ENCODE measurements at places on chromosomes 16 and 17.

- no peak for DNase-seq
Observed at GRCh38 chr17:35315283-35315682, 58.1 kb downstream of the SLFN11 start.

- DNase-seq, result no peak
Observed at GRCh38 chr16:87166321-87166720, 150.9 kb downstream of the C16orf95 start.

DNA sequence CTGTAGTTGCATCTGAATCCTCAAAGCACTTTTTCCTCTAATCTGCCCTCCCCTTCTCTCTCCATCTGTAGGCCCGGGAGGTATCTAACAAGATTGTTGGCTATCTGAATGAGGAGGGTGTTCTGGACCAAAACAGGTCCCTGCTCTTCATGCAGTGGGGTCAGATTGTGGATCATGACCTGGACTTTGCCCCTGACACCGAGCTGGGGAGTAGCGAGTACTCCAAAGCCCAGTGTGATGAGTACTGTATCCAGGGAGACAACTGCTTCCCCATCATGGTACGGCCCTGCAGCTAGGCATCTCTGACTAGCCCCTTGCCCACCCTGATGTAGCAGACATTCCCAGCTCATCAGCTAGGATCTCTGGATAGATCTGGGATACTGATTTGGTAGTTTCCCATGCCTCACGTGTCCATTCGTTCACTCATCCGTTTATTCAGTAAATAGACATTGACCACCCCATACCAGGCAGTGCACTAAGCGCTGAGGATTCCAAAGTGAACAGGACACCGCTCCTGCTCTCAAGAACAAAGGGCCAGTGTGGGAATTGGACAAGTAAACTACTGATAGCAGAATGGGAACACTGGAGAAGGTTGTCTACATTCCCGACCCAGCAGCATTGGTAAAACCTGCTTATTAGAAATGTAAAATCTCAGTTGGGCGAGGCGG, 12.1 kb downstream of the LPO start:
- DNase-seq, result no peak

GRCh38 chr16:50665128-50665878, 15.8 kb downstream of the SNX20 start:
- peak; percentile 37 for DNase-seq

DNA sequence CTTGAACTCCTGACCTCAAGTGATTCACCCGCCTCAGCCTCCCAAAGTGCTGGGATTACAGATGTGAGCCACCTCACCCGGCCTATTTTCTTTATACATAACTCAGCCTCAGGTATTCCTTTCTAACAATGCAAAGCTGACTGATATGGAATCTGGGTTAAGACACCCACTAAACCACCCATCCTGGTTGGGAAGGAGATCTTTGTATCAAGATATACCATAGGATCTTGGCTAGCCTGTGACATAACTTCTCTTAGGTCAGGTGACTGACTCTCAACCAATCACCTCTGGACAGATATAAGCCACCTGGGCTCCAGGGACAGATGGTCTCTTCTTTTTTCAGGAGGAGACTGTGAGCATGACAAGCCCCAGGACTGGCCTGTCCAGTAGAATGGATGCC, 51.2 kb upstream of the NKD1 start:
- no peak for DNase-seq

DNA sequence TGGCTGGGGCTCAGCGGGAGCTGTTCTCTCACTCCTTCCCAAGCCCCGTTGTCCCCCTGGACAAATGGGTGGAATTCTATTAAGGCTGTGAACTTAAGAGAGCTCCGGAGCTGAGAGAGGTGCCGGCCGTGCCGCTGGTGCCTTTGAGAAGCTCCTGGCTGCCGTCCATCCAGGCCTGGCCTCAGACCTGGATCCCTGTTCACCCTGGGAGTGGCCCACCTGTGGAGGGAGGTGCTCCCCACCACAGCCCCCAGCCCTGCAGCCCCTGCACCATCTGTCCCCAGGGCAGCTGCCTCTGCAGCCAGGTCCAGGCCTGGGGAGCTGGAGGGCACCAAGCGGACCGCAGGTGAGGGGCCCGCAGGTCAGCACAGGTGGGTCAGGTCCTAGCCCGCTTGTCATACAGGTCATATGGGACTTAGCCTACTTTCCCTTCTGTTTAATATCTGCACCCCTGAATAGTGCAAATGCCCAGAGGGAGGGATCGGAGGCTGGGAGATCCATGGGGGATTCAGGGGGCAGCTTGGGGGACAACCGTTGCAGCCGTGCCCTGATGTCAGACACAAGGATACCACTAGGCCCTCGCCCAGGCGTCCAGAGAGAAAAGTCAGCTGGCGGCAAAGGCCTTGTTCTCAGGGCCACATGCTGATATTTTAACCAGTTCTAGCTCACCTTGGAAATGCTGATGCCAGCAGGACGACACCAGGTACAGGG, 15.2 kb upstream of the METRNL start:
- no peak for DNase-seq

GRCh38 chr16:89986600-89986999, 32.7 kb downstream of the DBNDD1 start:
- no peak for DNase-seq
